ENCODE measurements at places on chromosomes 5 and 9.

DNA sequence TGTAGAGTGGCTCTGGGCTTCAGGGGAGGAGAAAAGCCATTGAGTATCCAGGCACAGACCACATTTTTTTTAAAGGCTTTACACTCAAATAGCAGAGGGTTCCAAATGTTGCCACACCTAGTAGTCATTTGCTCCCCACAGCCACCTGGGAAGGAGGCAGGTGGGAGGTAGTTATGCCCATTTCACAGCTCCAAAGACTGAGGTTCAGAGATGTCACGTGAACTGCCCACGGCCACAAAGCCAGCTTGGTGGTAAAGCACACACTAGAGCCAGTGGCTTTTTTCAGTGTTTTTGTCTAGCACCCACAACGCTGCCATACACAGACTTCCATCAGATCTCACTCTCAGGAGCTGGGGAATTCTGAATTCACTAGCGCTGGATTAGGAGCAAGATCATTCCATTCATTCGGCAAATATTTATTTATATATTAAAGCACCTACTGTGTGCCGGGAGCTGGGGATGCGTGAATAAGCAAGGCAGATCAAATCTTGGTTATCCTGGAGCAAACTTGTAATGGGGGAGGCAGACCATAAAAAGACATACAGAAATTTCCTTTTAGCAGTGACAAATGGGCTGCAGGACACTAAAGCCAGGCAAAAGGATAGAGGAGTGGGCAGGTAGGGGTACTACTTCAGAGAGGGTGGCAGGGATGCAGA lies 7.4 kb downstream of the WHRN start:
- no peak for DNase-seq

- DNase-seq = no peak
Observed at GRCh38 chr5:135242866-135243555, 156.0 kb downstream of the MACROH2A1 start.

DNA sequence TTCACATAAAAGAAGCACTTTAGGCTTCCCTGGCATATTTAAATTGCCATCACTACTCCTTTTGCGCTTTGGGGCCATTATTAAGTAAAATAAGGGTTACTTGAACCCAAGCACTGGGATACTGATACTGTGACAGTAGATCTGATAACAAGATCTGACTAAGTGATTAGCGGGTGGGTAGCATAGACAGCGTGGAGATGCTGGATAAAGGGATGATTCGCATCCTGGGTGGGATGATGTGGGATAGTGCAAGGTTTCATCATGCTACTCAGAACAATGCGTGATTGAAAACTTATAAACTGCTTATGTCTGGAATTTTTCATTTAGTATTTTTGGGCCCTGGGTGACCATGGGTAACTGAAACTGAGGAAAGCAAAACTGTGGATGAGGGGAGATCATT lies 75.1 kb downstream of the PTTG1 start:
- DNase-seq = no peak

- no peak for DNase-seq
Observed at GRCh38 chr5:122844910-122845228, 544 bp upstream of the SNX24 start.

GRCh38 chr5:83559118-83559785 lies 87.7 kb downstream of the VCAN start:
- no peak for DNase-seq

DNA sequence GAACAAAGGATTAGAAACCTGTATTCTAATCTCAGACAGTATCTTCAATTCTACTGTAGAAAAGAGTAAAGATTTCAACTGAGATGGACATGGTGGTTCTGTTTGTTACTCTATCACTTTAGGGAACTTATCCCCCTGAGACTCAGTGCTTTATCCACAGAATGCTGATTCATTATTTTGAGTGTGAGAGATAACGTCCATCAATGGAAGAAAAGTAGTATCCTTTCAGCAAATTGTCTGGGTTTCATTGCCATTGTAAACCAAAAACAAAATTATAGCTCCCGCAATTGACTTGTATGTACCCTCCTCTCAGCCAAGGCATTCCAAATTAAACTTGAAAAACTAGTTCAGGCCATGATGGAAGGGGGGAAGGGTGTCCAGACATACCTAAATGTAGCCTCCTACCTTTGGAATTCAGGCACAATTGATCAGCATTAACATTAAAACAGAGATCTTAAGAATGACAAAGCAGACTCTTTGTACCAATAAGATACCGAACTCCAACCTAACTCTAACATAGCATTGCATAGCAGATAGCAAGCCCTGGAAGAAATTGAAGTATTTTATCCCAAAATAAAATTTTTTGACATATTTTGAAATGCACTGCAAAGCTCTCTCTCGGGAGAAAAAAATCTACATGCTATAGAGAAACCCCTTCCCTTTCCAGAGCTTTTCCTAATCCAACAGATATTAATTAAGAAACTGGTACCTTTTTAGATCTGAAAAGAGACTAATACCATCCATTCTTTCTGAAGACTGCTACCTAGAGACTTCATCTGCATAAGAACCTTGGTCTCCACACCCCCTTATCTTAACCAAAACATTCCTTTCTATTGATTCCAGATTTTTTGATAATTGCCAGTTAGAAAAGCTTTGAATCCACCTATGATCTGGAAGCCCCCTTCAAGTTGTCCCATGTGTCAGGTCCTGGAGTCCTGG lies 1055.7 kb downstream of the PTPRD start:
- DNase-seq = no peak

DNA sequence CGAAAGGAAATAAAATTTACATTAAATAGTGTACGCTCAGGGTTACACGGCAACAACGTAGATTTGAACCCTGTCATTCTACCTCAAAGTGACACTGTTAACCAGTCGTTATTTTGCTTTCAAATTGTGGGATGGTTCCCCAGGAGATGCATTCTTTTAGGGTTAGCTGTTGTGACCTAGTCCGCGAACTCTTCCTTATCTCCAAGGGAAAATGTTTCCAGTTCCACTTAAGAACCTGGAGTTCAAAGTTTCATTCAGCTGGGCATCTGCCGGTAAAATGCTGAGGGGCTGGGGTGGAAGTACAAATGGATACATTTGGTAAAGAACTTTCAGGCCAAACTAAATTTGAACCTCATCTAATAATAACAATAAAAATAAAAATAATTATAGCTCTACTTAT lies 264.6 kb downstream of the NR3C1 start:
- no peak for DNase-seq

DNA sequence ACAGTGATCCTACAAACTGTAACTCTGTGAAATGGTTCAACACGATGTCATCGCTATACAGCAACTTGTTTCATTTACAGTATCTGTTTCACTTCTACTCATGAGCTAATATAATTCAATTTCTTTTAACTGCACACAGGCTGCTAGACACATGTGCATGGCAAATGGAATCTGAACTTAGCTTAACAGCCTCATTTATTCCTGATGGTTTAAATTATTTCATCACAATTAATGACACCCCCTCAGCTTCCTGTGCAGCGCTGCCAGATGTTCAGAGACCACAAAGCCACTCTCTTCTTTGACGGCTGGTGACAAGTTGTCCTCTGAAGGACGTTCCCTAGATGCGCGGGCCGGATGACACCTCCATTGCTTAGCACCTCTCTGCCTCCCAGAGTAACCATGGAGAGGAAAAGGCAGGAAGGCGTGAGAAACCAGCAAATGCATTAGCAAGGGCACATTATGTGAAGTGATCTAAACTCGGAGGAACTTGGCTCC lies 191.1 kb downstream of the BNC2 start:
- no peak for DNase-seq

DNA sequence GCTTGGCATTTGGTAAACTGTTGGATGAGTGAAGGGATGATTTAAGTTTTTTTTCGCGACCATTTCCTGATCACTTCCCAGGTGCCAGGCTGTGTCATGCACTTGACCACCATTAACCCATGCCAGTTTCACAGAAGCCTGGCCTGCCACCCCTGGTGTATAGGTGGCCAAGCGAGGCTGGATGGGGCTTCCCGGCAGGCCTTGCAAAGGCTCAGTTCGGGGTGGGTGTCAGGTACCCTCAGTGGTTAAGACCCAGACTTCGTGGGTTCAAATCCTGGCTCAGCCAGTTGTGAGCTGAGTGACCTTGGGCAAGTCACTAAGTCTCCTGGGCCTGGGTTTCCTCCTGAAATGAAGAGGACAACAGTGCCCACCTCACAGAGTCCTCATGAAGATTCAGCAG lies 2.3 kb downstream of the MED22 start:
- DNase-seq = no peak

DNA sequence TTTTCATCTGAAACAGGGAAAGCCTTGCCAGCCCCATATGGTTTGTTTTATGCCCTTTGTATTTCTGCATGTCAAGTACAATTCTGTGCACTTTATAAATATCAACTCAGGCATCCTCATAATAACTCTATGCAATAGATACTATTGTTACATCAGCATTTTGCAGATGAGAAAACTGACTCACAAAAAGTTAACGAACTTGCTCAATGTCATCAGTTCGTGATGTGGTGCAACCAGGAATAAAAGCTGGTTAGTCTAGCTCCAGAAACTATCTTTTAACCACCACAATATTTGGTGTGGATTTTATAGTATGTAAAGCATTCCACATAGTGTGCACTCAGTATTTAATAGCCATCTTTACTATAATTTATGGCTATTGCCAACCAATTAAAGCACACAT lies 134.9 kb downstream of the MRPS30 start:
- no peak for DNase-seq

DNA sequence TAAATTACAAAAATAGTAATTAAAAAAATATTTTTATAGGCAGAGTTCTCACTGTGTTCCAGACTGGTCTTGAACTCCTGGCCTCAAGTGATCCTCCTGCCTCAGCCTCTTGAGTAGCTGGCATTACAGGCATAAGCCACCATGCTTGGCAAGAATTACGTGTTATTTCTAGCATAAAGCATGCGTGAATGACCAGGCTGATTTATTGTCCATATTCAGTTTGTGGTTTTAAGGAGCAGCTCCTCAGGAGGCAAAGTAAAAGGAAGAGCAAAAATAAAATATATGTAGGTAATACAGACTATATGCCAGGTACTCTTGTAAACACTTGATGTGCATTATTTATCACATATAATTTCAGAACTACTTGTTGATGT lies 7.1 kb upstream of the CD180 start:
- no peak for DNase-seq

DNA sequence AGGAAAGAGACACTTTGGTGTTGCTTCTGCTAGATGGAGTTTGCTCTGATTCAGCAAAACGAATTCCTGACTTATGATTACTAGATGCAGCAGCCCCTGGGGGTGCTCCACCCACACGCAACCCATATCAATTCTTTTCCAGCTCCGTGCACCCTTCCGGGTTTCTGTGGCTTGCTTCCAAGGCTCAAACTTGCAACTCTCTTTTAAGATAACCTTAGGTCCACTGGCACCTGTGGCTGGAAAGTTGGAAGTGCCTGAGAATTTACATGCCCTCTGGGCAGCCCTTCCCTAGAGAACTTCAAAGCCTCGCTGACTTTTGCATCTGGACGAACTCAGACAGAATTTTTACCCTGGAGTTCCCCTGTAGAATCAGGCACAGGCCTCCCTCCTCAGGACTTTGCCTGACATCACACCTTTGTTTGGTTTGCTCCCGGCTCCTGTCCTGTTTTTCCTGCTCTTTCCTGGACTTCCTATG lies 224.9 kb downstream of the SNX18 start:
- no peak for DNase-seq

DNA sequence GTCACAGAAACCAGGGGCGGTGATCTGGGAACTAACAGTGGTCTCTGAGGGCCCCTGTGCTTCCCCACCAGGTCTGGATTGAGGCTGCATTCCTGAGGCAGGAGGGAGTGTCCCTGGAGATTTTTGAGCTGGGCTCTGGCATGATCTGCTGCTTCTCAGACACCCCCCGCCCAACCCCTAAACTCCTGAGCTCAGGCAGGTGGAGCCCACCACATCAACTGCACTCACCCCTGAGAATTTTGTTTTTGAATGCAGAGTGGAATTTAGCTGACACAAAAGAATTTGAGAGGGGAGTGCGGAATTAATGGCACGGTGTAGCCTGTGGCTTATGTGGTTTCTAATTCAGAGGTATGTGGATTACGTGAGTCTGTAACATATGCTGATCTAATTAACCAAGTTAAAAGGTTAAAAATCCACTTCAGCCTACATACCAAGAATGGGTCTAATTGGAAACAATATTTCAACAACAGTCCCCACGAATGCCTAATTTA lies 23.9 kb upstream of the CTSL start:
- no peak for DNase-seq

- DNase-seq = no peak
Observed at GRCh38 chr5:59264013-59264412, 629.5 kb downstream of the PDE4D start.

- DNase-seq = no peak
Observed at GRCh38 chr5:10588779-10589447, 25.0 kb downstream of the ANKRD33B start.

Measured in NCI-H146 (cell line).